ENCODE measurements at places on chromosomes 12 and 14. TPM values are rescaled to one million over a fixed set of nuclear protein-coding genes. Genes with fewer than 3 reads are reported as not detected.

Gene WNT5B
- total RNA-seq = 0.41 TPM

Gene CIROP
- total RNA-seq = not detected

Gene OR4E2
- not detected for total RNA-seq

Gene TPH2
- not detected for total RNA-seq

Gene RAB15
- total RNA-seq = 0.53 TPM

Gene KRT79
- not detected for total RNA-seq

Gene OTUB2
- total RNA-seq = 0.11 TPM

- no peak for DNase-seq
Measured at GRCh38 chr14:29078810-29079522, 312.4 kb downstream of the FOXG1 start.

- DNase-seq = no peak
Measured at GRCh38 chr12:32281098-32281497, 118.3 kb upstream of the FGD4 start.

- DNase-seq = no peak
Measured at GRCh38 chr14:26200687-26201086, 397.1 kb downstream of the NOVA1 start.

- no peak for DNase-seq
Measured at GRCh38 chr14:61121355-61121787, 140.3 kb downstream of the SLC38A6 start.

GRCh38 chr12:54261815-54262402, 18.0 kb downstream of the CBX5 start:
- DNase-seq = no peak

DNA sequence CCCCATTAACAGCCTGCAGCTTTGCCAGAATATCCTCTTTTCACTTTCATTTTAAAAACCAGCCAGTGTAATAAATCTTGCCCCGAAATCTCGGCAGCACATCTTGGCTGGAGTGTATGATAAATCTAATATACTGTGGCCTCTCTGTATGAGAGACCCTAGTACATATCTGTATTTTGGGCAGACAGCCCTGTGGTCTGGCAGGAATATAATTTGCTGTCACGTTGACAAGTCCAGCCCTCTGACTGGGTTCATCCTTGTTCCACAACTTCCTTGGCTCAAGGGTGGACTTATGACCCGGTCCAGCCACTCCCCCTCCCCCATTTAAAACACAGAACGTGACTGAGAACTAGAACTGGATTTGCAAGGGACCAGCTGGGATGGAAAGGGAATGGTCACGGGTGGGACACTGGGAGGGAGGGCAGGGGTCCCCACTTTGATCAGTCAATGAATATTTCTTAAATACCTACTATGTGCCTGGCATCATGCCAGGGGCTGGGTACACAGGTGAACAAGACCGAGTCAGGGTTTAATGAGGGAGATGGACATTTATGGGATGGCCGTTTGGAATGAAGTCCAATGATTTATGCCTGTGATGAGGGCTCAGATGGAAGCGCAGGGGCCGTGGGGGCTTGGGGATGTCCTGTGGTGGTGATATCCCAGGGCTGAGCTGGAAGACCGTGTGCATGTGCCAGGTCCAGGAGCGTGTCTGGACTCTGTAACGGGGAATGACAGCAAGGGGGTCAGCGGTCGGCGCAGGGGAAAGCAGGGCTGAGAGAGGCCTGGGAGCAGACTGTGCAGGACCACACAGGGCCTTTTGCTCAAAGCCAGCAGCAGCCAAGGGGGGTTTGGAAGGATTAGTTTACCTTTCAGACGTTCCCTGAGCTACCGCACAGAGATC, 190.5 kb downstream of the PHETA1 start:
- DNase-seq = no peak

- no peak for DNase-seq
Measured at GRCh38 chr12:51963477-51963876, 12.0 kb downstream of the ACVR1B start.

DNA sequence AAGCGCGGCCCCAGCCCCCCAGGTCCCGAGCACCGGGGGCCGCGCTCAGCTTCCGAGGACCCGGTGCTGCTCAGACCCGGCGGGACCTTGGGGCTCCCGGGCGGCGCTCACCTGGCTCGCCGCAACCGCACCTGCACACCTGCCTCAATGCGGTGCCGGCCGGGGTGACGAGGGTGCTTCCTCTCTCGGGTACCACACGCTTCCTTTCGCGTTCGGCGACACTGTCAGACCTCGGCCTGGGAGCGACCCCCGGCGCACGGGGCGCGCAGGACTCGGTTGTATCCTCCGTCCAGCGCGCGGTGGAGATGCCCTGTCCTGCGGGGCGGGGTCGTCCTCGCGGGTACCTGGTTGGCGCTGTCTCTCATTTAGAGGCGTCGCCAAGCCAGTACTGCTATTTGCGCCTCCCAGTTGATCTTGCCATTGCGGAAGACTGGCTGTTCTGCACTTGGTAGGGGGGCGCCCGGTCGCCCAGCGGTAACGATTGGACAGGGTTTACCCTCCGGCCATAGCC, 718 bp downstream of the PACS2 start:
- no peak for DNase-seq

DNA sequence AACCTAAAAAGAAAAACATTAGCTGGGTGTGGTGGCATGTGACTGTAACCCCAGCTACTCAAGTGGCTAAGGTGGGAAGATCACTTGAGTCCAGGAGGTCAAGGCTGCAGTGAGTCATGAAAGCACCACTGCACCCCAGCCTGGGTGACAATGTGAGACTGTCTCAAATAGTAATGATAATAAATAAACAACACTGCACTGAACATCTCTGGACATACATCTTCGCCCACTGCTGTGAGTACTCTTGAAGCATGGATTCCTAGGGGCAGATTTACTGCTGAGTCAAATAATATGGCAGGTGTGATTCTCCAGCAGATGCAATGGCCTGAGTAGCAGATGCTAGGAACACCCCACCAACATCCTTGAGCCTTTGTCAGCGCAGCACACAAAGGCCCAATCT, 23.6 kb downstream of the ABCB9 start:
- no peak for DNase-seq

DNA sequence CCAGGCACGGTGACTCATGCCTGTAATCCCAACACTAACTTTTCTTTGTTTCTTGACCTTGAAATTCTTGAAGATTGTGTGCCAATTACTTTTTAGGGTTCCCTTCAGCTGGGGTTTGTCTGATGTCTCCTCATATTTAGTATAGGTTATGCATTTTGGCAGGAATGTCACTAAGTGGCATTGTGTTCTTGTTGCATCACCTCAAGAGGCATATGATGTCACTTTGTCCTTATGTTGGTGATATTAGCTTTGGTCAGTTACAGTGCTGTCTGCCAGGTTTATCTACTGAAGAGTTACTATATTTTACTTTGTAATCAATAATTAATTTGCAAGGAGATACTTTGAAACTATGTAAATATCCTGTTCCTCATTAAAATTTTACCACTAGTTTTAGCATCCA, 61.0 kb upstream of the BTG1 start:
- no peak for DNase-seq

DNA sequence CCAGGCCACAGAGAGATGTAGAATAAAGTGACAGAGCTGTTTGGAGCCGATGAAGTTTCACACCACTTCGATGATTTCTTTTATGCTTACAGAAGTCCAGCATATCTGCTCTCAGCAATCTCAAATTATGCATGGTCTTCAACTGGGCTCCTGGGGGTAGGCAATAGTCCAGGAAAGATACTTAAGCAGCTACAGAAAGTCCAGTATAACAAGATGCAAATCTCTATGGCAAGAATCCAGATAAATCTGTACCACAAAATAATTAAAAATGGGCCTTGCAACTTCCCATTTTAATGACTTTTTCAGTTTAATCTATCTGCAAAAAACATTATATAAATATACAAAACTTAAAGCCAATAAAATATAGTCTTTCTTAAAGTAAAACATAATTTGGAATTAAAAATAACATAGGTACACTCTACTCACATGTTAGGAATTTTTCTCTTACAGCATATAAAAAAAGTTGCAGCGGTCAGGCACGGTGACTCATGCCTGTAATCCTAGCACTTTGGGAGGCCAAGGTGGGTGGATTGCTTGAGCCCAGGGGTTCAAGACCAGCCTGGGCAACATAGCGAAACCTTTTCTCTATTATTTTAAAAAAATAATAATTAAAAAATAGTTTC, 20.5 kb upstream of the RAD51AP1 start:
- no peak for DNase-seq

- peak; percentile 28 for DNase-seq
Measured at GRCh38 chr12:113912760-113913329, 53.3 kb downstream of the RBM19 start.

DNA sequence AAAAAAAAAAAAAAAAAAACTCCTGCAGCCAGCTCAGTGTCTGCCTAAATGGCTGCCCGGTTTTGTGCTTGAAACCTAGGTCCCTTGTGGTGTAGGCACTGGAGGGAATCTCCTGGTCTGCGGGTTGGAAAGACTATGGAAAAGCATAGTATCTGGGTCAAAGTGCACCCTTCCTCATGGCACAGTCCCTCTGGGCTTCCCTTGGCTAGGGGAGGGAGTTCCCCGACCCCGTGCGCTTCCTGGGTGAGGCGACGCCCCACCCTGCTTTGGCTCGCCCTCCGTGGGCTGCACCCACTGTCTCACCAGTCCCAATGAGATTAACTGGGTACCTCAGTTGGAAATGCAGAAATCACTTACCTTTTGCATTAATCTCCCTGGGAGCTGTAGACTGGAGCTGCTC, 14.3 kb downstream of the PTCSC3 start:
- no peak for DNase-seq

DNA sequence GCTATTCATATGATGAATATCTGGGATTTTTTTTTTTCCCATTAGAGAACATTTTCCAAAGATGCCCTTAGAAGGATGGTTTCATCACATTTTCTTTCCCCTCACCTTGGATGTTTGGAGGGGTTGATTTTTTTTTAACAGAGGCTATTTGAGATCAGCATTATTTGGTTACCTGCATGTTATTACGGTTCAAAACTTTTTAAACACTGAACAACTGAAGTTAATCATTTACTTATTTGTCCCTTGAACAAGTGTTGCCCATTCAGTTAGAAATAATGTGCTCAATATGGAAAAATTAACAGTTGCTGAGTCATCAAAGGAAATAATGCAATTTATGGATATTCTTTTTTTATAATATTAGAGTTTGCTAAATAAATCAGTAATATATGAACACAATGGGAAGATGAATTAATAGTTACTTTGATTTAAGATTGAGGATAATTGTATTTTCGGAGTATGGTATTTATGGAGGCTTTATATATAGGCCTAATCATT, 26.7 kb downstream of the CNTN1 start:
- no peak for DNase-seq

GRCh38 chr12:5384015-5384414, 47.9 kb upstream of the NTF3 start:
- DNase-seq = no peak

GRCh38 chr12:56079723-56080555, at the start of gene ERBB3:
ERBB3 (plus strand) TSS chr12:56080165; CDS start chr12:56080301, 136 bp downstream.
- peak; percentile 14 for DNase-seq

- no peak for DNase-seq
Measured at GRCh38 chr12:119012179-119012578, 30.8 kb downstream of the SRRM4 start.

DNA sequence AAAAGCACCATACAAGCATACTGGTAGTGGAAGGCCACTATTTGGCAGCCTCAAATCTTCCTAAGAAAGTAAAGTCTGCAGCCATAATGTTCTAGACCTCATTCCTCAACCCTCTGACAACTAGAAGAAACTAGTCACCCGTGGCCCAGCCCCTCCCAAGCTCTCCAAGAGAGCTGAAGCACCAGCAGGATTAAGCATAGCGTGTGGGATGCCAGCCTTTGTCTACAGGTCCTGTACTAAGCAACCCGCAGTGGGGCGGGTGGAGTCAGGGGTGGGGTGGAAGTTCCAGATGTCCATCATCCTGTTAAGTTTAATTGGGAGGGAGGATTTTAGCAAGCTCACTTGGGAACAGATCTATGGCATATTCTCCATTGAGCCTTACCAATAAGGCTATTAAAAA, 14.2 kb downstream of the SLC11A2 start:
- no peak for DNase-seq

GRCh38 chr14:68628605-68629310, 164.1 kb downstream of the ZFP36L1 start:
- no peak for DNase-seq

GRCh38 chr12:62916632-62917425, 18.1 kb downstream of the PPM1H start:
- DNase-seq = no peak

DNA sequence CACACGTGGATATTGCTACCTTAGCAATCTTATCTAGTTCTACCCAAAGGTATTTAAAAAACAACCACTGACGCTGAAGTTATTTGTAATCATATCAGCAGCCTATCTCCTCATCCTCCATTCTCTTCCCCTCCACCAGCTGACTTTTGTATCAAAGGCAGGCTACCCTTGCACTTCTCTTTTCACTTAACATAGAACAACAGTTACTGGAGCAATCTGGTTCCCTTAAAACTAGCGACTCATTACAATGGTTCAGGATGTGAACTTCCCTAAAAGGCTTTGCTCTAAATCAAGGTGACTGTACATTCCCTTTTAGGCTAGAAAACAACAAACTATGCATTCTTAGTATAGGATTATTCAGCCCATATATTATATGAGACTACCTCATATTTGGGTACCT, 404.7 kb downstream of the APAF1 start:
- DNase-seq = no peak

DNA sequence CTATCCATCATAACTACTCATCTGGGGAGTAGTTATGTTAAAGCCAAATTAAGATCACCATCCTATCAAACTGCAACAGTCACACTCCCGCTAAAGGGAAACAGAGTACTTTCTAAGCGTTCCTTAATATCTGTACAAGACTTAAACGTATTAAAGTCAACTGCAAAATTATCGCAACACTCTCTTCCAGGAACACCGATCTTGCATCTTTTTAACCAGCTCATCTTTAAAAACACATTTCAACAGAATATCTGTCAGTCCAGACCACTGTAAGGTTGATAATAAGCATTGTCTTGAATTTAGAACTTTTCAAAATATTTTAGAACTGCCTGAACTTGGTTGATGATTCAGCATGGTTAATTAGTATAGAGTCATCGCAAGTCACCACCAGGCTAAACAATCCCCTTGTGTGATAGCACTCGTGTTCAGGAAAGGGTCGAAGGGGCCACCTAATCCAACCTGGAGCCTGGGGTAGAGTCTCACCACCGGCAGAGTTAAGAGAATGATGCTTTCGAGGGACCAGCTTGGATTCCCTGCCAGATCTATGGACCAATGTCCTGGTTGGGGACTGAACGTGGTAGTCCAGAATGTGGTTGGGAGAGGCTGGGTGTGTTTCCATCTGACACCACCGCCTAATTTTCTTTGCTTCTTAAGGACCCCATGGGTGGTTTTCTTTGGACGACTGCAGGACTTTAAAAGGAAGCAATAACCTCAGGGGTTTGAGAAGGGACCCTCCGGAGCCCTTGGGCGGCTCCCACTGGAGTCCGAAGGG, 890 bp downstream of the SPTLC2 start:
- DNase-seq = peak; percentile 13

Data from gastrocnemius medialis (tissue), 4 donors.